Suprapubic skin (tissue), 4 donors: ENCODE measurements at places on chromosomes 16 and 17. TPM values are rescaled to one million over a fixed set of nuclear protein-coding genes. Genes with fewer than 3 reads are reported as not detected.

- DNase-seq, result no peak
Measured at GRCh38 chr16:78791011-78791410, 691.6 kb downstream of the WWOX start.

The UMOD gene
- not detected for total RNA-seq

DNA sequence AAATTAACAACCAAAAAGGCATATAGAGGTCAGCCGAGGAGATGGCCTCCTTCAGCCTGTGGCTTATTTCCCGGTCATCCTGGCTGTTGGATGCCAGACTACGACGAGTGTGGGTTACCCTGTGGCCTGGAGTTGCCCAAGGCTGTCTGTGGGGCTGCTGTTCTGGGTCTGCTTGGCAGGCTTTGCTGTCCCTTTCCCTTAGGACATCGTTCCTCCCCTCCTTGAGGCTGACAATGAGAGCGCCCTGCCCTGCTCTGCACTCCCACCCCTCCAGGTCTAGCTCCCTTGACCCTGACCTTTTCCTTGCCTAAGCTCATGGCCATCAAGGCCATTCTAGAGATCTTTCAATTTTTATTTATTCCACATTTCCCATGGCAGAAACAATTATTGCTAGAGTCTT is 1.9 kb upstream of the CBFB start:
- peak; percentile 47 for DNase-seq

The CCDC144A gene
- 3.1 TPM for total RNA-seq

The HOXB8 gene
- total RNA-seq, result not detected

- DNase-seq, result no peak
Measured at GRCh38 chr16:27698266-27698665, 148.3 kb downstream of the KATNIP start.

The SULT1A1 gene
- total RNA-seq, result 2.5 TPM

GRCh38 chr16:64983963-64984362 is 137.9 kb downstream of the CDH11 start:
- DNase-seq, result no peak

DNA sequence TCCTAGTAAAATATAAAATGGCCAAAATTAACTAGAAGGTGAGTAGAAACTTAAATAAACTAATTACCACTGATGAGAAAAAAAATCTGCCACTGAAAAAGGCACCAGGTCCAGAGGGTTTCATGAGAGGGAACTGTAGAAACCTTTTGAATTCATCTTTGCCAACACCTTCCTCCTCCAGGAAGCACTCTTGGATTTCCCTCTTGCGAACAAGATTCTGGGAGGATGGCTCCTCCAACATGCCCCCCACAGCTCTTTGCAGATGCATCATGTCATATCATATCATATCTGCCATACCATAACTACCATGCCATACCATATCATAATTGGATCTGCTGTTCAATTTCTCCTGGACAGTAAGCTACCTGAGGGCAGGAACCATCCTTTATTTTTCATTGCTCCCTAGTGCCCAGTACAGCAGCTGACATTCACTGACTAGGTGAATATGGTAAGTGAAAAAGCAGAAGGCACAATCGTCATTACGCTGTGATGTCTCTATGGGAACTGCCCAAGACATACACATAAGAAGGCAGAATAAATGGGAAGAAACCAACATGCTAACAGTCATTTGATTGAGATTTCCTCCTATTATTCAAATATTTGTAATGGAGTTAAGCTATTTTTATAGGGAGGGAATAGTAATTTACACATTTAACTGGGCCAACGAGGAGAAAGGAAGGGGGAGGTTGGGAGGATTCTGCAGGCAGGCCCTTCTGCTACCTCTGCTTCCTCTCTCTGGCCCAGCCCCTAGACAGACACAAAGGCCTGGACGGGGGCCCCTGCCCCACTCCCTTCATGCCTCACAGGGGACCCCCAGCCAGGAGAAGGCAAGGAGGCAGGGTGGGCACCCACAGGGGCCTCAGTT is 110.1 kb upstream of the SMURF2 start:
- DNase-seq, result peak; percentile 65

DNA sequence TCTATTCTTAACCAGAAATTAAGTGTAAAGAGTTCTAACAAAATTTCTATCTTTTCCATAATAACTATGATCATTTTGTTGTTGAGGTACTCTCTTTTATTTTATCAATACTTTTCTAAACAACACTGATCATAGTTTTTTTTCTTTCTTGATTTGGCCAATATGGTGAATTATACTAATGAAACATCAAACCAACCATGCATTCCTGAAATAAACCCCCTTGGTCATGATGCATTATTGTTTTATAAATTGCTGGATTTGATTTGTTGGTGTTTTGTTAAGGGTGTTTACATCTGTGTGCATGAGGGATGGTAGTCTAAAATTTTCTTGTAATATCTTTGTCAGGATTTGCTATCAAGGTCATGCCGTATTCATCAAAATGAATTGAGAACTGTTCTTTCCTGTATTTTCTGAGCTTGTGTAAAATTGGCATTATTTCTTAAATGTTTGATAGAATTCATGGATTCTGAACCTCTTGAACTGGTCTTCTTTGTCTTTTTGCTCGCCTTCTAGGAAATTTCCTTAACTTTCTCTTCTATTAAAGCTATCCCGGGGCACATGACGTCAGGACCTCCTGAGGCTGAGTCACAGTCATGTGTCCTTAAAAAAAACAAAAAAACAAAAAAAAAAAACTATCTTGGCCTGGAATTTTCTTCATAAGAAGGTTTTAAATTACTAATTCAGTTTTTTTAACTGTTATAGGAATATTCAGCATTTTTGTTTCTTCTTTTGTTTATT is 3.9 kb upstream of the TRIM25 start:
- no peak for DNase-seq

DNA sequence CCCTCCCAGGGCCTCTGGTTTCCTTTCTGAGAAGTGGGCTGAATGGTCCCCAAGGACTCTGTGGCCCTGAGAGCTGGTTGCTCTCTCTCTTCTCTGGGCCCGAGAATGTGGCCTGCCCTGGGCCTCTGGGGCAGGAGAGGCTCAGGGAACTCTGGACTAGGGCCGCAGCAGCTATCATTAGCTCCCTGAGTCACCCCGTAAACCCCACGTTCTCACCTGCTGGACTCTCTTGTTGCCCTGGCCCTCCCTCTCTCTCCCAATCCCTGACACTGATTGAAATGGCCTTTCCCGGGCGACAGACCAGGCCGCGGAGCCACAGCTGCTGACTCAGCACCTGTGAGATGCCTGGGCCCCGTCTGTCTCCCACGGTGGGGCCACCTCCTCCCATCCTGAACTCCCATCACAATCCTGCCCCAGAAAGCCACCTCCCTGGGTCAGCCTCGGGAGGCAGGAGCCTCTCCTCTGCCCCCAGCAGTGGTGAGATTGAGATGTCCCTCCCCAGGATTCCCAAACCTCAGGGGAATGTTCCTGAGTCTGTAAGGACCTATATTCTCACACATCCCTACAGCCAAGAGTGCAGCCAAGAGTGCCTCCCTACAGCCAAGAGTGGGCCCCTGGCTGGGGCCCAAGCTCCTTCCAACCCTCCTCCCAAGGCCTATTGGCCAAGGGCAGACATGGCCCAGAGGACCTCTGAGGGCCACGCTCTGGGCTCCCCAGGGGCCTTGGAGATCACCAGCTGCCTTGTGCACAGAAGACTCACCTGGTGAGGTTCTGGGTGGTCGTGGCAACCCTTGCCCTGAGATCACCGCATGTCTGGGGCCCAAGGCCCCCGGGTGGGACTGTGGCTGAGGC is 470 bp downstream of the TRPV3 start:
- no peak for DNase-seq

DNA sequence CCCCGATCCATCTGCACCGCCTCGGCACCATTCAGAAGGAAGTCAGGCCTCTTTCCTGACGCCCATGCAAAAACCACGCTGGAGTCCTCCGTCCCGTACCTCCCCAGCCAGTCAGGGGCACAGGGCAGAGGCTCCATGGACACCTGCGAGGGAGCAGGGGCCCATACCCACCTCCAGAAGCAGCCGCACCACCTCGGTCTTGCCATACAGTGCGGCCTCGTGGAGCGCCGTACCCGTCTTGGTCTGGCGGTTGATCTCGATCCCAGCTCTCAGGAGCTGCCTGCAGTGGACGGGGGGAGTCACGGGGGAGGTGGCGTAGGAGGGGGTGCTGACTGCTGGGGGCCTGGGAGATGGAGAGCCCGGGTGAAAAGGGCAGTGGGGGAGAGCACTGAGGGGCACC is 9.2 kb downstream of the CASKIN2 start:
- DNase-seq, result no peak

The ZSCAN10 gene
- not detected for total RNA-seq

The KRTAP2-1 gene
- total RNA-seq, result 128 TPM

The RSKR gene
- total RNA-seq, result 15.7 TPM

The HAS3 gene
- total RNA-seq, result 11.3 TPM
